DMS 273 treated with DMSO at 0.1 percent for 48 hours (cell line): ENCODE measurements at places on chromosomes 2 and 18.
A peak's percentile ranks its signal among the peaks of the same experiment; 100 is the strongest.

- no peak for DNase-seq
Observed at GRCh38 chr2:219538504-219538951, 5.1 kb downstream of the CHPF start.

GRCh38 chr2:13495051-13495450, 778.3 kb downstream of the TRIB2 start:
- no peak for DNase-seq

DNA sequence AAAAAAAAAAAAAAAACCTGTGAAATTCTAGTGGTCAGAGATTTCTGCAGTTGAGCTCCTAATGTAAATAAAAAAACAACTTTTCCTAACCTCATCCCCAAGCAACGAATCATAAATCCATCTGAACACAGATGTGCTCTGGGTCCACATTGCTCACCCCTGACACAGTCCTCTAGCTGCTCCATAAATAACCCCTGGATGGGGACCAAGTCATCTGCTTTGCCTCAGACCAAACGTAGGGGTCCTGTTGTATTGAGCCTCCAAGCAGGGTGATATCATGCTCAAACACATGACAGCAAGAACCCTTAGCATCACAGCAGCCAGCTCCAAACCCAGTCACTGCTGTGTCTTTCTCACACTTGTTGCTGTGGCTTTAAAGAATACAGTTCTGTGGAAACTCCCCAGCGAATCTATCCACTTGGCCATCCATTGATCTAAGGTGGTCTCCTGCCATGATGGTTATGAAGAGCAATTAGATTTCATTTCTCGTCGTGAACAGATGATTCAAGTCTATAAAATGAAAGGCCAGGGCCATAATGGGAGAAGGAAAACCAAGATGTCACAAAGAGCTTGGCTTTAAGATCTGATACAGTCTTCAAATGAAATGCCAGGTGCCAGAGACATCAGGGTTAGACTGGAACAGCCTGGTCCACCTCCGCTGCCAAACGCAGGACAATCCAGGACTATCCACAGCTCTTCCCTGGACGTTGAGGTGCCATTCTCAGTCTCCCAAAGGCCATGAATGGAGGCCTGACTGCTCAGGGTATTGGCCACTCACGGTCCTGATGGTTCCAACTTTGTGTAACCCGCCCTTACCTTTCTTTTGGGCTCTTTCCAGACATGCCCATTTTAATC, 39.0 kb downstream of the TBC1D8 start:
- no peak for DNase-seq

DNA sequence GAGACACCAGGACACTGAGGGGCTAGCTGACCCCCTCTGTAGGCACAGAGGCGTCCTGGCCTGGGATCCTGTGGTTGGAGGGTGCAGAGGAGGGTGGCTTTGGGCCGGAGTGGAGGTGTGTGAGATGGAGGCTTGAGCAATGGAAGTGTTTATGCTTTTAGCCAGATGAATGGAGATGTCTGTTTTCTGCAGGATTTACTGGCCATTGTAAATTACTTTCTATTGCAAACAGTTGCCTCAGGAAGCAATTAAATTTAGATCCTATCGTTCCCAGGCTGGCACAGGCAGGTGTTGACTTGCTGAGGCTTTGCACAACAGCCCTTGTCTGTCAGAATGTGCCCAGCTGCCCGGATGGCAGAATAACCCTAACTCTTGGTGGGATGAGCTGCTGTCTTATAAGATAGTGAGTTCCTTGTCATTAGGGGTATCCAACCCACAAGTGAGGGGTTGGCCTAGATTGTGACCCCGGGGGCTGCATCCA, 1.8 kb upstream of the ARID5A start:
- DNase-seq, result peak; percentile 56

GRCh38 chr2:238155051-238155760, 3.6 kb upstream of the ERFE start:
- no peak for DNase-seq

DNA sequence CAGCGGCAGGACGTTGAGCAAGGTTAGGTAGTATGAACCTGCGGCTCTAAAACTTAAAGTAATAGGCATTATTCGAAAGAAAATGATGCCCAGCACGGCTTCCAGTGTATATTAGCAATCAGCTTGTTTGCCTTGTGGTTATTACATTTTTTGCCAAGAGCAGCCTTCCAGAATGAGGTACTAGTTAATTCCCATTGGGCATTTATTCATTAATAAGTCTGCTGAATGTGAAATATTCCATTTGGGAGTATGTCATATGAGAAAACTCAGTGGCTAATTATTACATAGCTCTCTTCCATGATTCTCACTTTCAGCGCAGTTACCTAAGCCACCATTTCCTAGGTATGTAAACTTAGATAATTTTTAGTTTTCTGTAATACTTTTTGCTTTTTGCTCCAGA, 12.9 kb downstream of the CRIM1 start:
- no peak for DNase-seq

GRCh38 chr2:10180229-10180628, 57.7 kb downstream of the RRM2 start:
- DNase-seq, result no peak

DNA sequence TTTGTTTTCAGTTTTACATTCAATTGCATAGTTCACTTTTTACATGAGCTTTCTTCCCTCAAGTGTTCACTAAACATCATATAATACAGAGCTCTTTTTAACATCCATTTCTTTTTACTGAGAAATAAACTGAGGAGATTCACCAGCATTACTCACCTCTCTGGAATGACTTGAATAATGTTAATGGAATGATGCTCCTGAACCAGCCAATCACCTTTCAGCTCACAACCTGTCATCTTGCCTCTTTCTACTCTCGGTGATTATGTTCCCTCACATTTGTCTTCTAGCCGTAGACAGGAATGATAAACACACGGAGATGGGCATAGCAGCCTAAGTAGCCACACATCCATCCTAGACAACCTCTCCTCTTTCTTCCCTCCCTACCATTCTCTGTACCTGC, 301.7 kb downstream of the PAX3 start:
- DNase-seq, result no peak

DNA sequence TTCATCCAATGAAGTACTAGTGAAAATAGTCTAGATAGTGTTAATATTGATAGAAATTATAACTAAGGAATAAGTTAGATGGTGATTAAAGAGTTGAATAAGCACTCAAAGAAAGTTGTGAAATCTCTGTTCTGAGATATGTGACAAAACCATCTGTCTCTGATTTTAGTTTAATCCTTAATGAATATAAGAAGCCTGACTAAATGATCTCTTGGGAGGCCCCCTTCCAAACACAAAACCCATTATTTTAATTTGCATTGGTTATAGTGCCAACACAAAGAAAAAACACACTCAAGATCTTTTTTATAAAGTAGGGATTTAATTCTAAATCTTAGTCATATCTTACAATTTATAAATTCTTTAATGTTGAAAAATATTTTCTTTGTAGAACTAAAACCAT, 34.0 kb downstream of the SCN2A start:
- DNase-seq, result peak; percentile 13

GRCh38 chr2:113167962-113168340, 5.8 kb upstream of the PSD4 start:
- DNase-seq, result no peak

DNA sequence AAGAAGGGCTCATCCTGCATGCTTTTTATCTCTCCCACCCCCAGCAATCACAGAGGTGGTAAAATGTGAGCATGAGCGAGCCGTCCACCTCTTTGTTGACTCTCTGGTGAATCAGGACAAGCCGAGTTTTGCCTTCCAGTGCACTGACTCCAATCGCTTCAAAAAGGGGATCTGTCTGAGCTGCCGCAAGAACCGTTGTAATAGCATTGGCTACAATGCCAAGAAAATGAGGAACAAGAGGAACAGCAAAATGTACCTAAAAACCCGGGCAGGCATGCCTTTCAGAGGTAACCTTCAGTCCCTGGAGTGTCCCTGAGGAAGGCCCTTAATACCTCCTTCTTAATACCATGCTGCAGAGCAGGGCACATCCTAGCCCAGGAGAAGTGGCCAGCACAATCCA, 19.5 kb downstream of the LIPG start:
- DNase-seq, result no peak

DNA sequence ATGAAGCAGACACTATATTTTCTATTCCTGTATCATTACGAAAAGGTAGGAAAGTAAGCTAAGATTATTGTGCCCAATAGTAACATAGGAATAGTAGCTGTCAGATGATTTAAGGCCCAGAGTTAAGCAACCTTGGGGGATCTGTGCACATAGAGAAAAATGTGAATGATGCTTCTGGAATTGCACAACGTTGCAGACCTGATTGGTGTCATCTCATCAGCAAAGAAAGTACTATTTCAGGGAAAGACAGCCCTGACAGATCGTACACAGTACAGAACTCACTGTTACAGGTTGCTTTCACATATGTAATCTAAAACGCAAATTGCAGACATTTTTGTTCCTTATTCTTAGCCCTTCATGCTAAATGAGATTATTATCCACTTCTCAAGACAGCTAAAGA, 535.9 kb downstream of the TRIB2 start:
- no peak for DNase-seq

DNA sequence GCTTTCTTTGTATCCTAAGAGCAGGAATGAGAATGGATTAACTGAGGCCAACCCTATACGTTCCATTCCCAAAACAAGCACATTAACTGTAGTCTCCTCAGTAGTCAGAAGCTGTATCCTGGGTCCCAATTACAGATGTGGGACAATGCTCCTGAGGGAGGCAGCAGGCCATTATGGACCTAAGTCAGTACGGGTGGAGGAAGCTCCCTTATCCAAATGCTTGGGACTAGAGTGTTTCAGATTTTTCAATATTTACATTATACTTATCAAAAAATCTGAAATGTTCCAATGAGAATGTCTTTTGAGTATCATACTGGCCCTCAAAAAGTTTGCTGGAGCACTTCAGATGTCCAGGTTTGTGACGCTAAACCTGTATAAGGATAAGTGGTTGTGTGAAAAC, 90.1 kb downstream of the PRELID3A start:
- DNase-seq, result no peak

- no peak for DNase-seq
Observed at GRCh38 chr2:105321875-105322646, 7.5 kb downstream of the TGFBRAP1 start.

DNA sequence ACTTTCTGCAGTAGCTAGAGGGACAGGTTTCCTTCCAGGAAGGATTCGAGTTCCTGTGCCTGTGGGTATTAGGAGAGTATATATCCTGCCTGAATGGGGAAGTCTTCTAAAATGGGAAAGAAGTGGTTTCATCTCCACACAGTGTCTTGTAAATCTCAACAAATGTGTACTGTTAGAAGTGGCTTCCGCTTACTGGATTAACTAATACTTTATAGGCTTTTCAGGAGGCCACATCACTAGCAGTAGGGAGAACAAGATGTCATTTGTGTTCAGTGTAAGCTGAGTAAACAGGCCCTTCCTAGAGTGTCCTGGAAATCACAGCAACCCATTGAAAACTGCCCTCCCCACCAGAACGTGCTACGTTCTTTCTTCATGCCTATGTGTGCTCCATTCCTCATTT, 12.5 kb upstream of the POLR1B start:
- no peak for DNase-seq

GRCh38 chr2:202726070-202726469, 91.3 kb downstream of the FAM117B start:
- DNase-seq, result no peak

GRCh38 chr2:120864981-120865380, 129.3 kb downstream of the GLI2 start:
- no peak for DNase-seq

GRCh38 chr2:63842149-63843061, 709 bp downstream of the UGP2 start:
- DNase-seq, result no peak

DNA sequence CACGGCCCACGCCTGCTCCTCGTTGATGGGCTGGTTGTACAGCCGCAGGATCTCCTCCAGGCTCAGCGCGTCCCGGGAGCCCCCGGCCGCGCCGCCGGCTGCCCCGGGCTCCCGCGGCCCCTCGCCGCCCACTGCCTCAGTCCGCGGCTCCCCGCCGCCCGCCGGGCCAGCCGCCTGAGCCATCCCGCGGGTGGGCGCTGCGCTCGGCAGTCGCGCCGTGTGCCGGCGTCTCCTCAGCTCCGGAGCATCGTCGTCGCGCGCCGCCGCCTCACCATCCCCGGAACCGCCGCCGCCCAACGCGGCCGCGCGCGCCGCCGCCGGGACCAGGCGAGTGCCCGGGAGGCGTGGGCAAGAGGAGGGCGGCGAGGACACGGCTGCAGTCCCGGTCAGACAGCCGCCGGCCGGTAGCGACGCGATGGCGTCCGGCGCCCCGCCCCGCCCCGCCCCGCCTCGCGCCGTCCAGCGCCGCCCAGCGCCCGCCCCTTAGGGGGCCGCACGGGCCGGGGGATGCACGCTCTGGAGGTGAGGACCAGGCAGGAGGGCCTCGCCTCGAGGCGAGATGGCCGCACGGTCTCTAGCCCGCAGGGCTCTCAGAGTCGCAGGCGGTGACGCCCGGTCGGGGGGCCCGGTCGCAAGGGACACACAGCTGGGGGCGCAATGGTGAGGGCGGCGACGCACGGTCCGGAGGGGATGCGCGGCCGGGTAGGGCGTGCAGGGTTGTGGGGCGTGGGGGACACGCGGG, at the start of gene SPIRE1:
TSS of gene SPIRE1 (minus strand) at position 424 of the 742 bp plus-strand sequence. CDS start at position 183, 241 bp downstream.
- DNase-seq, result no peak

DNA sequence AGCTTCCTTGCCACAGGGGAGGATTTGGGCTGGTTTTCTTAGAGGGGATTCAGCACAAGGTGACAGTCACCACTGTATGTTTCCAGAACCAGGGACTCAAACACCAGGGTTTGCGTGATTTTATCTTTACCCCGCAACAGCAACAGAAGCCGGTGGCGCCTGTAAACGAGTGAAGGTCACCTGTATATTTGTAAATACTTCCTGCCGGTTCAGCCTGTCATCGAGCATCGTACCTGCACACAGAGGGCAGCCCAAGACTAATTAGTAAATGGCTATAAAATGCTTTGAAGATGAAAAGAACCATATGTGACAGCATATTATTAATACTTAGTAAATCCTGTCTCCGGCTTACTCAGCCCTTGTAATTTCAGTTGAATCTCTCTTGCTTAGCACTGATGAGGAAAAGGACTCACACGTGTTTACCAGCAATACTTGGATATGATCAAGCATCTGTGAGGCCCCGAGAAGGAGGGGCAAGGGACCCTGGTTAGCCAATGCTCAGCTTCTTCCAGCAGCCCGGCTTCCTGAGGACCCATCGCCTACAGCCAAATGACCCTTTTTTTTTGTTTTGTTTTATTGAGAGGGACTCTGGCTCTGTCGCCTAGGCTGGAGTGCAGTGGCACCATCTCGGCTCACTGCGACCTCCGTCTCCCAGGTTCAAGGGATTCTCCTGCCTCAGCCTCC, 51.3 kb upstream of the FOSL2 start:
- DNase-seq, result no peak
